Activated naive CD4-positive, alpha-beta T cell treated with anti-CD3 and anti-CD28 coated beads for 36 hours (primary cell): ENCODE measurements at places on chromosomes 12 and 14. TPM values are rescaled to one million over a fixed set of nuclear protein-coding genes. Genes with fewer than 3 reads are reported as not detected.

DNA sequence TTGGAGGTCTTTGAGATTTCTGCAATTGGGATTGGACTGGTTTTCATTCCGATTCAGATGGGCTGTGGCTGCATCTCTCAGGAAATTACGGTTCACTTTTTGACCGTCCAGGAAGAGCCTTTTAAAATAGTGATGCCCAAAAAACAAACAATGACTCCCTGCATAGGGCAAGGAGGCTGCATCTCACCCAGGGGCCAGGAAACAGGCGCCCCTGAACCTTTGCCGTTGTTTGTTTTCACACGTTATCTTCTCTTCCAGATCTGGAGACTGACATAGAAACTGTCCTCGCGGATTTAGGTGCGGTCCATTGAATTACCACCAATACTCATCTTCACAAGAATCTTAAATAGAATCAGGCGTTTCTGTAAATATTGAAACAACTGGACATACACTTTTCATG is 66.0 kb downstream of the FLRT2 start:
- no peaks in the 10 kb centered on the region for H3K4me1 ChIP-seq
- H3K36me3 ChIP-seq = no peaks in the 10 kb centered on the region
- no peak for DNase-seq
- no peak overlapping the region for H3K27ac ChIP-seq
- H3K27me3 ChIP-seq = peaks cover 1% of the 10 kb centered on the region

- H3K4me1 ChIP-seq = no peaks in the 10 kb centered on the region
- H3K27me3 ChIP-seq = peaks cover 2% of the 10 kb centered on the region
- no peak overlapping the region for H3K27ac ChIP-seq
- DNase-seq = no peak
Observed at GRCh38 chr12:64840119-64840518, 15.7 kb downstream of the TBC1D30 start.

- H3K27ac ChIP-seq = no peak overlapping the region
- no peaks in the 10 kb centered on the region for H3K36me3 ChIP-seq
- no peaks in the 10 kb centered on the region for H3K27me3 ChIP-seq
- H3K4me1 ChIP-seq = no peaks in the 10 kb centered on the region
Observed at GRCh38 chr12:88520436-88520820, 59.8 kb downstream of the KITLG start.

- no peak overlapping the region for H3K27ac ChIP-seq
- H3K36me3 ChIP-seq = peaks cover 2% of the 10 kb centered on the region
- no peak for DNase-seq
- no peaks in the 10 kb centered on the region for H3K27me3 ChIP-seq
Observed at GRCh38 chr12:109444259-109444658, 32.8 kb downstream of the KCTD10 start.

DNA sequence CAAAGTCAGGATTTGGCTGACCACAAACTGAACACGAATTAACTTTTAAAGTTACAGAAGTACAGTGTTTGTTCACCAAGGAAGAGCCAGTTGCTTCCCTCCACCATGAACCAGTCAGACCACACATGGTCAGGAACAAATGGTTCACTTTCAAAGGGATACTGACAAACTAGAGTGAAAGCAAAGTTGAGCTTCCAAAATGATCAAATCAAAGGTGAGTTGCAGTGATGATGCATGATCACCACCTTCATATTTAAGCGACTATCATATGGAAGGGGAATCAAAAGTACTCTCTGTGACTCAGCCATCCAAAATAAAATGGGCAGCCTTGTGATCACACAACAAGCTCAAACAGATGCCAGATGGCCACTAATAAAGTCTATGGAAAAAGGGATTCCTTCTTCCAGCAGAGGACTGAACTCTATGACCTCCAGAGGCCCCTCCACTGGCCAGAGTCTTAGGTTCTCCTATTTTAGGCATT is 13.1 kb downstream of the NT5DC3 start:
- H3K4me1 ChIP-seq = peaks cover 10% of the 10 kb centered on the region
- no peak overlapping the region for H3K27ac ChIP-seq
- H3K4me3 ChIP-seq = no peak overlapping the region
- peaks cover 5% of the 10 kb centered on the region for H3K36me3 ChIP-seq
- DNase-seq = no peak

GRCh38 chr12:119175081-119175480 is 3.6 kb upstream of the HSPB8 start:
- no peak overlapping the region for H3K27ac ChIP-seq
- H3K4me3 ChIP-seq = no peak overlapping the region
- no peaks in the 10 kb centered on the region for H3K4me1 ChIP-seq
- peaks cover 7% of the 10 kb centered on the region for H3K27me3 ChIP-seq
- no peaks in the 10 kb centered on the region for H3K36me3 ChIP-seq

GRCh38 chr12:77584860-77585259 is 245.8 kb upstream of the NAV3 start:
- H3K36me3 ChIP-seq = no peaks in the 10 kb centered on the region
- no peaks in the 10 kb centered on the region for H3K4me1 ChIP-seq
- no peak overlapping the region for H3K27ac ChIP-seq

DNA sequence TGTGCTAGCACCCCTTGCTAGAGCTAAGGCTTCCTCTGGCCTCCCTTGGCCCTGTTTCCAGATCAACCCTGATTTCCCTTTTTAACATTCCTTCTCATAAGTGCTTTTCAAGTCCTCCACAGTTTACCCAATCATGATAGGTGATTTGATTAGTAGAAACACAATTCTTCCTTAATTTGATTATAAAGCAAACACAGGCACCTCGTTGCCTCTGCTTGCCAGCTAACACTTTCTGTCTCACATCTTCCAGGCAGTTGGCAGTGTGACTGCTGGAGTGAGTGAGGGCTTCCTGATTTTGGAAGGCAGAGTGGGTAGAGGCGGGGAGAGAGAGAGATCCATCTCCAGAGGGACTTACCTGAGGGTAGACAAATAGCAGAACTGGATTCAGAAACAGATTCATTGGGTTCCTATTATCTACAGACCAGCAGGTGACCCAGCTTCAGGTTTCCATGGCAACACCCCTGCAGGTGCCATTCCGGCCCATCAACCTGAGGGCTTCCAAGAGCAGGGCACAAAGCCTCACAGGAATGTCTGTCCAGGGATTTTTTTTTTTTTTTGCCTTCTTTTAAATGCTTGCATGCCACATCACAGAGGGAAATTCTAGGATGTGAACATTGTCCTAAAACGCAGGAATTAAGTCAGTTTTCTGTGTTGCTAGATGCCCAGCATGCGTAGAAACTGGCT is 77.7 kb downstream of the PLXNC1 start:
- peaks cover 16% of the 10 kb centered on the region for H3K36me3 ChIP-seq
- no peak overlapping the region for H3K4me3 ChIP-seq
- no peak overlapping the region for H3K27ac ChIP-seq
- DNase-seq = no peak

GRCh38 chr14:68270342-68270741 is 450.8 kb downstream of the RAD51B start:
- no peaks in the 10 kb centered on the region for H3K36me3 ChIP-seq
- no peak overlapping the region for H3K4me3 ChIP-seq
- DNase-seq = no peak
- H3K4me1 ChIP-seq = peaks cover 53% of the 10 kb centered on the region

Gene PRB2
- not detected for total RNA-seq

Gene DPY19L2
- total RNA-seq = 1.1 TPM

Gene EAPP
- total RNA-seq = 35.4 TPM

Gene NUAK1
- total RNA-seq = not detected

Gene P2RX2
- not detected for total RNA-seq
